Hematopoietic multipotent progenitor cell treated with erythropoietin and hydrocortisone succinate and interleukin-3 and kit ligand, for 8 days (in vitro differentiated cells): ENCODE measurements at places on chromosomes 3 and 15.
A peak's percentile ranks its signal among the peaks of the same experiment; 100 is the strongest.

DNA sequence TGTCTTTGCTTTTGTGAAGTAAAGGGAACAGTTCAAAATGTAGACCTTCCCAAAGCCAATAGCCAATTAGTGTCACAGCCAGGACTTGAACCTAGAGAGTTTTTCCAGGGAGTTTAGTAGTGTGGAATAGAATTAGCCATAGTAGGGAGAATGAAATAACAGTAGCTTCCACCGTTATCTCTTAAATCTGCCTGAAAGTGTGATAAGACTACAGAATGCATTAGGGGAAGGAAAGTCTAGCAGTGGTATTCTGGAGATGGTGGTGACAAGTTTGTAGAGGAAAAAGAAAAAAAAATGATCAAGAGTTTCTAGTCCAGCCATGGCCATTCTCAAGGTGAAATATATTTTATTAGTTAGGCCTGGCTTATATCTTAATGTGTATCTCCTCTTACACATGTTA, 13.8 kb downstream of the ATP11B start:
- no peak for DNase-seq

GRCh38 chr3:65636326-65636725, 402.4 kb downstream of the MAGI1 start:
- no peak for DNase-seq

DNA sequence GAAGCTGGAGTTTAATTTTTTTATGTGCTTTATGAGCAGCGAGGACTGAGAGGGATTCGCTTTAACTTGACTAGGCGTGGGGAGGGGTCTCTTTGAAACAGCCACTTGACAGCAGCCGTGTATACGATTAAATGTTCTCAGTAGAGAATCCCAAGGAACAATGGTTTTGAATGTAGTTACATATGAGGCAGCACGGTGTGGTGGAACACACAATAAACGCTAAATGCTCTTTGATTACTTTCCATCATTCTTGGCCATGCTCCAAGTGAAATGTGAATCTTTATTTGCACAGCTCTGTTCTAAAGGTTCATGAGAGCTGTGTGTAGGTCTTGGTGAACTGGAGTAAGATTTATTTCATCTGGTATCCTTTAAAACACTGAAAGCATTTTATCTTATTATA, 251.4 kb upstream of the TGFBR2 start:
- no peak for DNase-seq

DNA sequence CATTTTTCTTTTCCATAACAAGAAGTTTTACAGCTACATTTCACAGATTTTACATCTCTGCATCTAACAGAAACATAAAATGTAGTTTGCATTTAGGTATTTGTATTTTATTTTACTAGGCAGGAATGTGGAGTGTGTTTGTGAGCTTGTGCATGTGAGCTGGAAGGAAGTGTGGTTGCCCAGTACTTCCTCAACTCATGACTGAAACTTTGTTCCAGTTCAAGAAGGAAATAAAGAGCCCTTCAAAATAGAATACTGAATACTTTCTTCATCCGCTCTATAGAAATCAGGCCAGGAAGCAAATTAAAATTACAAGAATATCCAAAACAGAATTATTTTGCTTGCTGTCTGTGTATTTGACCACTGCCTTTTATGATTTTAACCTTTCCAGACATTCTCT, 81.3 kb downstream of the CHL1 start:
- DNase-seq, result no peak

GRCh38 chr3:101571028-101571895, 2.7 kb upstream of the PCNP start:
- no peak for DNase-seq

- peak; percentile 59 for DNase-seq
Observed at GRCh38 chr3:46853441-46854415, 9.5 kb downstream of the MYL3 start.

DNA sequence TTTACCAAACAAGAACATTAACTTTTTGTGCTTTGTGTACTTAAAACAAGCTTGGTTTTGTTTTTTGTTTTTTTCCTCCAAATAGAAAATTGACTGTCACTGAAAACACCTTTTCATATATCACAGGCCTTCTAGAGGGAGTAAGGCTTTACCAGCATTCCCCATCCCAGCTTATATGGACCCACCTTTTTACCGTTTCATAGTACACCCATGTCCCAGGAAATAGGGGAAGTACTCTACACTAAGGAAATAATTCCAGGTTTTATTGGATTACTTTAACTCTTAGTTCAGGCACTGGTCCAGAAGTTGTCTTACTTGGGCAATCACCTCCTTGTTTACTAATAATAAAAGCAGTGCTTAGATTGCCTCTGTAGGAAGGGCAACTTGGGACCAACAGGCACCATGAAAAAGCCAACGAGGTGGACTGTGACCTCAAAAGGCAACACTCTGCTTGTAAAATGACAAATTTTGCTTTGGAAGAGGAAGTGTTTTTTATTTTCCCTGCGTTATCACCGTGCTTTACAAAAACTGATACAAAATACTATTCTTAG, 26.2 kb downstream of the HMG20A start:
- DNase-seq, result no peak

DNA sequence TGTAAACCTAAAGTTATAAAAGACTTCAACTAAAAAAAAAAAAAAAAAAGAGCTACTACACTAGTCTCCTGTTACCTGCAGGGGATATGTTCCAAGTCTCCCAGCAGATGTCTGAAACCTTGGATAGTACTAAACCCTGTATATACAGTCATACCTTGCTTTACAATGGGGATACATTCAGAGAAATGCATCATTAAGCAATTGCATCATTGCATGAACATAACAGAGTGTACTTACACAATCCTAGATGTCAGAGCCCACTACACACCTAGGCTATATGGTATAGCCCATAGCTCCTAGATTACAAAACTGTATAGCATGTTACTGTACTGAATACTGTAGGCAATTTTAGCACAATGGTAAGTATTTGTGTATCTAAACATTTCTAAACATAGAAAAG, 119.1 kb downstream of the GMPS start:
- no peak for DNase-seq

- no peak for DNase-seq
Observed at GRCh38 chr3:87478716-87479115, 202.3 kb upstream of the POU1F1 start.

GRCh38 chr3:190326930-190327329, 4.7 kb upstream of the CLDN1 start:
- no peak for DNase-seq

- no peak for DNase-seq
Observed at GRCh38 chr3:187624588-187624987, 45.6 kb downstream of the SST start.

- peak; percentile 67 for DNase-seq
Observed at GRCh38 chr3:99875929-99876841, 58.5 kb downstream of the CMSS1 start.

DNA sequence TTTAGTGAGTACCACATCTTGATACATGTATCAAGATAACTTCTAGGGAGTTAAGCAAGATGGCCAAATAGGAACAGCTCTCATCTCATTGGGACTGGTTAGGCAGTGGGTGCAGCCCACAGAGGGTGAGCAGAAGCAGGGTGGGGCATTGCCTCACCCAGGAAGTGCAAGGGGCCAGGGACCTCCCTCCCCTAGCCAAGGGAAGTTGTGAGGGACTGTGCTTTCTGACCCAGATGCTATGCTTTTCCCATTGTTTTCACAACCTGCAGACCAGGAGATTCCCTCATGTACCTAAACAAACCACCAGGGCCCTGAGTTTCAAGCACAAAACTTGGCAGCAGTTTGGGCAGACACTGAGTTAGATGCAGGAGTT, 665.0 kb upstream of the CBLB start:
- DNase-seq, result no peak

GRCh38 chr3:182524711-182525401, 268.4 kb upstream of the ATP11B start:
- no peak for DNase-seq

DNA sequence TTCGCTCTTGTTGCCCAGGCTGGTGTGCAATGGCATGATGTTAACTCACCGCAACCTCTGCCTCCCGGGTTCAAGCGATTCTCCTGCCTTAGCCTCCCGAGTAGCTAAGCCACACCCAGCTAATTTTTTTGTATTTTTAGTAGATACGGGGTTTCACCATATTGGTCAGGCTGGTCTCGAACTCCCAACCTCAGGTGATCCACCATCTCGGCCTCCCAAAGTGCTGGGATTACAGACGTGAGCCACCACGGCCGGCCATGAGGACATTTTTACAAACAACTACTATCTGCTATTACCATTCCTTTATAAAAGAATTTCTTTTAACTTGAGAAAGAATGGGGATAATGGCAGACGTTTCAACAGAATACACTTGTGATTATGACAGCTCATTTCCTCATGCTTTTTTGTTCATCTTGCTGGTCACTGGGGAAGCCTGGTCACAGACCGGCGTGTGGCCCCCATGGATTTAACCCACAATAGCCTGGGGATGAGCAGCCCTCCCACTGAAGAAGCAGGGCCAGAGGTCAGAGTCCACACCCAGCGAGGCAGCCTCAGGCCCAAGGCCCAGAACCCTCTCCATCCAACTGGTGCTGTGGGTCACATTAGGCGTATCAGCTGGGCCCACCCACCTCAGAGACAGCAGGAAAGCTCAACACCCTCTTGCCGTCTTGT, 112.0 kb downstream of the LIPC start:
- no peak for DNase-seq

- peak; percentile 34 for DNase-seq
Observed at GRCh38 chr3:50173685-50174516, 17.5 kb upstream of the GNAT1 start.

GRCh38 chr15:50675535-50676144, 11.0 kb downstream of the TRPM7 start:
- DNase-seq, result peak; percentile 51

- no peak for DNase-seq
Observed at GRCh38 chr3:185625784-185626183, 39.7 kb downstream of the SENP2 start.

GRCh38 chr3:132629928-132630327, 29.7 kb downstream of the ACAD11 start:
- no peak for DNase-seq
